SK-N-SH treated with all-trans-retinoic acid at 6 μM for 48 hours (cell line): ENCODE measurements at places on chromosomes 1 and 21.

DNA sequence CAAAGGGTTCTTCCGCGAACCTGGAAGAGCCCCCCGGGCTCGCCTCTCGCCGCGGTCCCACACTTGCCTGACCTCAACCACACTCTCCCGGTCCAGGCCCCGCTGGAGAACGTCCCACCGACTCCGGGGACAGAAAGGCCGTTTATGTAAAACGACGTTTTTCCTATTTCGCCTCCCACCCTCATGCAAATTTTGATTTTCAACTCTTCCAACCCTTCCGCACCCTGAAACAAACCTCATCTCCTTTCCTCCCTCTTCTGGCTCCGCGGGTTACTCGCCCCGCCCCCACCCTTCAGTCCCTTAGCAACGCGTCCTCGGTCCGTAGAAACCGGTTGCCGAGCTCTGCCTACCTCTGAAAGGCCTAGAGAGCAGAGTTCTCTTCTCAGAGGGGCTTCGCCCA lies at the start of gene C1orf141:
Gene C1orf141 (minus strand): TSS at position 276 of the 400 bp plus-strand sequence. CDS start 7,730 bp downstream, outside the sequence.
- ATAC-seq, result no peak

GRCh38 chr1:1204998-1205768 lies 1.2 kb downstream of the TNFRSF18 start:
- ATAC-seq, result no peak

GRCh38 chr1:114756949-114757454 lies 782 bp downstream of the CSDE1 start:
- ATAC-seq, result no peak

GRCh38 chr1:160404094-160404493 lies 3.7 kb downstream of the VANGL2 start:
- no peak for ATAC-seq

DNA sequence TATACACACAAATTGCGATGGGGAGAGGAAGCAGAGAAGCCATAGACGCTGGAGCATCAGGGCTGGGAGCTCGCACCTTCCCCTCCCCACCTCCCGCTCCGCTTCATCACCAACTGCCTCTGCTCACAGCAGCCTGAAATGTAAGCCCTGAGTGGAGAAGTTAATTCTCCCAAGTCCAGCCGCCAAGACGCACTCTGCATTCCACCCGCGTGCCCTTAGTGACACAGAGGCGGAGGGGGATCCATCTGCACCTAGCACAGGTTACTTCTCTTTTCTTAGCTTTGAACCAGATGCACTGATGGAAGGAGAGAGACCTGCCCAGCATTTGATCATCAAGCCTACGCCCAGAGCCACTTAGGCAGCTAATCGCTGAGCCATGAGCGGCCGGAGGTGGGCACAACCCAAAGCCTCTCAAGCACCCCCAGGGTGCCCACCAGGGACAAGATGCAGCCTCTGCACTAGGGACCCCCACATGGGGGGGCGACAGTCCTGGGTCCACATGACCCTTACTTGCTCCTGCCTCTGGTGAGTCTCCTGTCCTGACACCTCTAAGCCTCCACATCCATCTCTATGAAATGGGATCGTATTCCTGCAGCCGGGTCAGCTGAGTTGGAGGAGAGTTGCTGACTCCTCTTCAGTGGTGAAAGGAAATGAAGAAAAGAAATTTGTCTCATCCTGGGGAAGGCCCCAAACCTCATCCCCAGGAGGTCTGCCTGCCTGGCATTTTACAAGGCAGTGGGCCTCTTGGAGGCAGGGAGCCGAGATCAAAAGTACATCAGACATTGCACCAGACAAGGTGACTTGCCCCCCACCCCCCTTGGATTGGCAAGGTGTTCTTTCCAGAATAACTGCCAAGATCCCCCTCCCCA lies 316.2 kb downstream of the MATN1 start:
- no peak for ATAC-seq

DNA sequence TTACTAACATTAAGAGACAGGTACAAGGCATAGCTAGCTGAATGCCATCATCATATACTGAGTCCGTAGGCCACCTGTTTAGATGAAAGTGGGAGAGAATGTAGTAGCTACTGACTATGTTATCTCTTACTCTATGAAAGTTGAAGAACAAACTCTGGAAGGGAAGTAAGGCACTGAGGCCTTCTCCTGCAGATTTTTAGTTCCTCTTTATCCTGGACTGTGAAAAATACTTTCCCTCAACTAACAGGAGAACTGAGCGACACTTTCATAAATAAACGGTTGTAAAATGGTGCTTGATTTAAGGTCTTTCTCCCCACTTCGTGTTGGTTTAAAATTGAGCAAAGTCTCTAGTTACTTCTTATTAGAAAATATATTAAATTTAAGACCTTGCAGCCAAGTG lies 101.9 kb downstream of the FNBP1L start:
- ATAC-seq, result no peak

DNA sequence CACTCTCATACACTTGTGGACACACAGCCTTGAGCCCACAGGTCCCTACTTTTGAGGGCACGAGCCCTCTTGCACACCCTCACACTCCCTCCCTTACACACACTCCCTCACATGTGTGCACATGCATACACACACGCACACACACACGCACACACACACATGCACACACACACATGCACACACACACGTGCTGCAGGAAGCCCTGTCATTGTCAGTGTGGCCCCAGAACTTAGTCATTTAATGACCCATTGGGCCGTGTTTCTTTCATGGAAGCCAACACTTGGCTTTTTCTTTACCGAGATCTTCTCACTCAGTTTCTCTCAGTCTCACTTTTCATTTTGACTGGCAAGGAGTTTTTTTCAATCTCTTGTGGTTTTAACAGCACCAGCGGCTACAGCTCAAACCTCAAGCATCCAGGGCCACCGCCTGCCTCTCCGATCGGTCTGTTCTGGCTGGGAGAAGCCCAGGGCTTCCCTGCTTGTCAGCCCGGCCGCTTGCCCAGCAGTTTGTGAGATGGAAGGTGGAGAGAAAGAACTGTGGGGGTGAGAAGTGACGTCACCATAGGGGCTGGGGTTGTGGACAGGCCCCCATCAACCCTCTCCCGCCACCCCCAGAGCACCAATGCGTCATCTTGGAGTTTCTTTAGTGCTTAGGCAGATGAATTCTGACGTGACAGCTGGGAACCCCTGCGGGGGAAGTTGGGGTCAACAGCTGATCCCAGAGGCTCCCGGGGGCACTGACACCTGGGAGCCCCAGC lies 15.8 kb upstream of the TNFRSF8 start:
- ATAC-seq, result no peak

DNA sequence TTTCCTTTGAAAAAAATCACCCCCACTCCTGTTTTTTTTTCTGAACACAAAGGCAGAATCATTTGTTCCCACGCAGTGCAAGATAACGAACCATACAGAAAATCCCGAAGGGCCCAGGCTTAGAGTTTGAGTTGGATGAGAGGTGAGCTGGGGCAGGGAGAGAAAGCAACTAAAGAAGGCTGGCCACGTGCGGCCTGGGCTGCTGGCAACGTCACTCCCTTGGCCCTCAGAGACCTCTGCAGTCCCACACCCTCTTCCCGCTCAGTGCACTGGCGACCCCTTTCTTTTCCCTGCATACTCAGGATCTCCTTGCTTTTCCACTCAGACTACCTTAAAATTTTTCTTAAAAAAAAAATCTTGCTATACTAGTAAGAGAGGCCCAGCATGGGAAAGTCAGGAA lies 28.2 kb upstream of the CRNN start:
- no peak for ATAC-seq
